ENCODE measurements at places on chromosomes 12 and 14.

- no peak for DNase-seq
Observed at GRCh38 chr12:28350502-28350901, 160.2 kb downstream of the CCDC91 start.

GRCh38 chr12:41920355-41920754 lies 224.3 kb downstream of the GXYLT1 start:
- no peak for DNase-seq

DNA sequence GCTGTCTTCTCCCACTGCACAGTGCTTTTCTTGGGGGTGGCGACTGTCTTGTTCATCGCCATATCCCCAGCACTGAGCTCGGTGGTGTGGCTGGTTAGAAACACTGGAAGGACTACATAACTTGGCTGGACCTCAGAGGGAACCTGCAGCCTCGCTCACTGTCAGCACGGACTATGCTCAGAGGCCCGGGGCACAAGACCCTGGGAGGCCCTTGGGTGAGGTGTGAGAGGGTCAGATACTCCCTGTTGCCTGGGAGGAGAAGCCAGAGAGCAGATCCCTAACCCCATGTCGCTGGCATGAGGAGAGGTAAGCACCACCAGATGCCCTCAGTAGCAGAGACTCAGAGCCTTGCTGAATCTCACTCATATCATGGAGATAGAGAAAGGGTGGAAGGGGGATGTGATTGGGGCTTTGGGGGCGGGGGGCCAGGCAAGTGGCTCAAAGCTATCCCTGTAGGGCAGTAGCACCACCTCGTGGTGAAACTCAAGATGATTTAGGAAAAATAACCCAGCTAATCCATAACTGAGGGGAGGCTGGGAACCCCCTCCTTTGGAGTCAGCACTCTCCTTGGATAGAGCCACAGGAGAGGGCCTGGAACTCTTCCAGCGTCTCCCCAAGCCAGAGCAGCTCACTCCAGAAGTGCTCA lies 18.7 kb upstream of the HDAC7 start:
- no peak for DNase-seq

- DNase-seq, result no peak
Observed at GRCh38 chr12:9113987-9114309, 1.8 kb downstream of the A2M start.

DNA sequence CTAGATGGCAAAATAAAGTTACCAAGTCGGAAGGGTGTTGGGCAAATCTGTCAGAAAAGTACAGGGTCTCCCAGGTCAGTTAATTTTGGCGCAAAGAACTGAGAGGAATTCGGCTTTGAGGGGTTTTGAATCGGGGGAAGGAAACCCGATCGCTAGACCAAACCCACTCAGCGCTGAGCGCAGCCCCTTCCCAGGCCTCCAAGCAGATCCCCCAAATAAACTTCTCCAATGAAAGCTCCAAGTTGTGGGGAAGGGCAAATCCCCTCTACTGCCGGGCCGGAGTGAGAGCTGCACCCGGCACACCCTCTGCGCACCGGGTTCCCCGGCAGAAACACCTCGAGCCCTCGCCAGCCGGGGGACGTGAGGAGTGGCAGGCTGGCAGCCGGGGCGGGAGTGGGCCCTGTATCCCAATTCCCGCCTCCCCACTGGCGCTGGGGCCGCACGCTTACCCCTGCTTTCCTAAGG lies 441 bp downstream of the E2F7 start:
- peak; percentile 53 for DNase-seq

DNA sequence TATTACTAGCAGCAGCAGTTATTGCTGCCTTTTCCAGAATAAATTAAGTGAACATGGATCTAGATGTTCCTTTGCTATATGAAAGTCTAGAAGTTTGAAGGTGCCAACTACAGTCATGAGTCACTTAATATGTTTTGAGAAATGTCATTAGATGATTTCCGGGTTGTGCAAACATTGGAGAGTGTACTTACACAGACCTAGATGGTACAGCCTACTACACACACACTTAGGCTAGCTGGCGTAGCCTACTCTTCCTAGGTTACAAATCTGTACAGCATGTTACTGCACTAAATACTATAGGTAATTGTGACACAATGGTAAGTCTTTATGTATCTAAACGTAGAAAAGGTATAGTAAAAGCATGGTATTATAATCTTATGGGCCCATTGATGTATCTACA lies 368.1 kb downstream of the PDZRN4 start:
- DNase-seq, result no peak

DNA sequence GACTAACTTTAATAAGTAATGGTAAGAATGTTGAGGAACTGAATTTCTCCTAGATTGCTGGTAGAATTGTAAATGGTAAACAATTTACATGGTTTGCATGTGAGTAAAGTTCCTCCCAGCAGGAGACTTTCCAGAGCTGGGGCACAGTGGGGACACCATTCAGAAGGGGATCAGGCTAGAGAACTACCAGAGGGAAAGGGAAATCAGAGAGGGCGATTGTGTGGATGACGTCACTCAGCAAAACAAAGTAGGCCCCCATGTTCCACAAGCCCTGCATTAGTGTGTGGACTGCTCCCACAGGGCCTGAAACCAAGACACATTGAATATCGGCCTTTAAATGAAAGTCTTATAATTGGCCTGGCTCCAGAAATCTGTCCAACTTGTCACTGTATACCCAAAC lies 9.5 kb downstream of the RNASE11 start:
- no peak for DNase-seq

- DNase-seq, result no peak
Observed at GRCh38 chr12:127558361-127558760, 708.6 kb upstream of the TMEM132C start.

DNA sequence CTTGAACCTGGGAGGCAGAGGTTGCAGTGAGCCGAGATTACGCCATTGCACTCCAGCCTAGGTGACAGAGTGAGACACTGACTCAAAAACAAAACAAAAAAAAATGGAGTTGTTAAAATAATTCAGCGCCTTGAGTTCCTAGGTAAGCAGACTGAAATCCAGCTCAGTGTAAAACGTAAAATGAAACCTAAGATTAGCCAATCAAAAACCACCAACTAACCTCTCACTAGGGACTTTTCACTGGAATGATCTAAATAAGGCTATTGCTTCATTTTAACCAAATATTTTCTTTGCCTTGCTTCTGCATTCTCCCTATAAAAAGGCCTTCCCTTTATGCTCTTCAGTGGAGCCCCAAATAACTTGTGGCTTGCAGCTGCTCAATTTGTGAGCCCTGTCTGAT lies 91.6 kb upstream of the HIF1A start:
- DNase-seq, result no peak

DNA sequence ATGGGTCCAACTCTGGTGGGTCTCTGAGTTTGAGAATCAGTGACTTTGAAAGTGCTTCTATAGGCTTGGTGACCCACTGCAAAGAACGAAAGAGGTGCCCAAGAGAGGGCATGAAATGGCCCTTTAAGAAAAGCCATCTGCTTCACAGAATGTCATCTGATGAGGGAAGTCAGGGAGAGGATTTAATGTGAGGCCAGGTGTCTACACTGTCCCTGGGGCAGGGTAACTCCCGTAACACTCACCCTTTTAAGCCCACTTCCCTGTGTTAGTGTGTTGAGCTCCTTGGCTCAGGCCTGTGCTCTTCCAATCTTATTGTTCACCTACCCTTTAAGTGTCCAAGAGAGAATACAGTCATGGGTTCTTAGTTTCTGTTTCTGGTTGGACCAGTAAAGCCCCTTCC lies 16.4 kb upstream of the SRSF5 start:
- DNase-seq, result no peak

- DNase-seq, result no peak
Observed at GRCh38 chr12:870378-870777, 79.1 kb downstream of the RAD52 start.

DNA sequence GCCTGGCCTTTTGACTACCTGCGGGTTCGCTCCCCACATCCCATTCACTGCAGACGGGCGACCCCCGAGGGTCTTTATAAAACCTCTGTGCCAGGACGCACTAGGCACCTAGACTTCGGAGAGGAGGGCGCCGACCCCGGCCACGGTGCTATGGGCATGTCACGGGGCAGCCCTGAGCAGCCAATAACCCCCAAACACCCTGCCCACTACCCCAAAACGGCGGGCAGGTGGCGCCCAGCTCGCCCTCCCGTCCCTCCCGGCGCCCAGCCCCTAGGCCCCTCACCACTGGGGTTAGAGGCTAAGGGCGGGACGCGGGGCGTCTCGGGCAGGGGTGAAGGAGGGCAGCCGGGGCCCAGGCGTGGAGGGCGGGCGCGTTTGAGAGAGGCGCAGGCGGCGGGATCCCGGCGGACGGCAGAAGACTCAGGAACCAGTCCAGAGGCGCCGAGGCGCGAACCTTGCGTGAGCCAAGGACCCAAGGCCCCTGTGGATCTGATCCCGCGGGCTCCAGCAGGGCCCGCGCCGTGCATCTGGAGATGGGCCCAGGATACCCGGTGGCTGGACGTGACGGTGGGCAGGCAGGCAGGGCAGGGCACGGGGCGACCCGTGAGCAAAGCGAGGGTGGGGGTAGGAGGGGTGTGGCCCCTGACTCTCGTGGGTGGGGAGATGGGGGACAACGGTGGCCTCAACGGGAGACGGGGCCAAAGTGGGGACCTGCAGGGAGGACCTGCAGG lies 11.1 kb downstream of the KRT85 start:
- no peak for DNase-seq

DNA sequence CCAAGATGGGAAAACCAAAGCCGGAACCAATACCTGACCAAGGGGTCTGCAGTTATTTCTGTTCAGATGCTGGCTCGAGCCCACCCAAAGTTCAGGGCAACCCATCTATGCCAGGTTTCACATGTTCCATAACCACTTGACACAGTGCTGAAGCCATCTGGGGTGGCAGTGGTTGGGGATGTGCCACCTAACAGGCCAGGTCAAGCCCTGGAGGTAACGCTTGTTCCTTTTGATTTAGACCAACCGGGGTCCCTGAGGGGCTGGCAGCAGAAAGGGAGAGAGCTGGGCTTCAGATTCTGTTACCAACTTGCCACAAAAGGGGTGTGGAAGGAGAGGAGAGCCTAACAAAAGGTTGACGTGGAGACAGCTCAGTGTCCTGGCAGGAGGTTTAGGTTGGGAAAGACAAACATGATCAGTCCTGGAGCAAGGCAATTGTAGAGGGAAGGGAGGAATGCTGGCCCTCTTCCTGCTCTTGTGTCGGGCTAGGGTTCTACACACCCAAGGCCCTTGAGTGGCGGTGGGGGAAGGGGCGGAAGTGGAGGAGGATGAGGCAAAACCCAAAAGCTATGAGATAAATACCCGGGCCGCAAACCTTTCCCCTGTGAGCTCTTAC lies 31.9 kb downstream of the CACNA2D4 start:
- DNase-seq, result no peak

DNA sequence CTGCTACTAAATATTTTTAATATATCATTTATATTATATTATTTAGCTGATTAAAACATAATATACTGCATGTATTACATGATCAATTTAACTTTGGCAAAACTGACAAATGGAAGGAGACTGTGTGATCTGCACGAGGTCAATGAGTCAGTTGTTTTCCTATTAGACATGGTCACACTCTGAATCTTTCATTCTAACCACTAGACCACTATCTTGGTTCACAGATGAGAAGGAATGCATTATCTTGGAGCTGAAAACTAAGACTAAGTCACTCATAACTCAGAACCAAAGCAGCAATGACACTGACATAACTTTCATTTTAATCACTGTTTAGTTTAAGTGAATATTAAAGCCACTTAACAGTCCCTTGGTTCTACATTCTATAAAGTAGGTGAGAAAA lies 37.4 kb downstream of the GNPTAB start:
- DNase-seq, result no peak

DNA sequence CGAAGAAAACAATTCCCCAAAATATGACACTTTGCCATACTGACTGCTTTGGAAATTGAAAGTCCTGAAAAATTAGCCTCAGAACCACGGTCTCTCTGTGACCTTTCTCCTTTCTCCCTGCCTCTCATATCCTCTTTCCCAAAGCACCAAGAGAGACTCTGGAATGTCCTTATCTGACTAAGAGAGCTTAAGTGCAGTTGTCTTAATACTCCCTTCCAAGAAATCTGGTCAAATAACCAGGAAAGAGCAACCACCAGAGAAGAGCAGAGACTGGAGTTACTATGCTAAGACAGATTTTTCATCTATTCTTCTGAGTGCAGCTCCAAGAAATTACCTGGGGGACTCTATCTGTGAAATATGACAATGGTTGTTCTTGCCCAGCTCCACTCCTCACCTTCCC lies 10.5 kb upstream of the BTG1 start:
- DNase-seq, result no peak

GRCh38 chr12:6574576-6575295 lies 6.6 kb upstream of the NOP2 start:
- no peak for DNase-seq

DNA sequence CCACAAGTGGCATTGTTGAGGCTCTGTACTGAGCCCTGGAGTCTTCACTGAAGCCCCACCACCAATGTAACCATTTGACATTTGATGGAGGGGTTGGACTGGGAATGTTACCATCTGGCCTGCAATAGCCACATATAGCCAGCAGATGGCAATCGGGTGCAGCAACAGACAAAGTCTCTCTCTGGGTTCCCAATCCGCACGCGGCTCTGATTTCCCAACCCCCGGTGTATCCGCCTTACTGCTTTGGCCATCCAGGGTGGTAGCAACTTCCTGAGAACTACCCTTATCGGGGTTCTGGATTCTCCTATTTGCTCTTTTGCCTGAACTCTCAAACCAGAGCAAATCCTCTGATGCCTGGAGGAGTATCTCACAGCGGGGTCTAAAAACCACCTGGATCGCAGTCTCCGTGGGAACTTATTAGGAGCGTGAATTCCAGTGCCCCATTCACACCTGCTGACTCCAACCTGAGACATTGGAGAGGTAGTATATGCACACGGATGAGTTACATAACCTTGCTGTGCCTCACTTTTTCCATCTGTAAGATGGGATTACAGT lies 14.2 kb downstream of the VRTN start:
- peak; percentile 83 for DNase-seq

GRCh38 chr14:95070748-95071435 lies 86.4 kb downstream of the DICER1 start:
- no peak for DNase-seq

DNA sequence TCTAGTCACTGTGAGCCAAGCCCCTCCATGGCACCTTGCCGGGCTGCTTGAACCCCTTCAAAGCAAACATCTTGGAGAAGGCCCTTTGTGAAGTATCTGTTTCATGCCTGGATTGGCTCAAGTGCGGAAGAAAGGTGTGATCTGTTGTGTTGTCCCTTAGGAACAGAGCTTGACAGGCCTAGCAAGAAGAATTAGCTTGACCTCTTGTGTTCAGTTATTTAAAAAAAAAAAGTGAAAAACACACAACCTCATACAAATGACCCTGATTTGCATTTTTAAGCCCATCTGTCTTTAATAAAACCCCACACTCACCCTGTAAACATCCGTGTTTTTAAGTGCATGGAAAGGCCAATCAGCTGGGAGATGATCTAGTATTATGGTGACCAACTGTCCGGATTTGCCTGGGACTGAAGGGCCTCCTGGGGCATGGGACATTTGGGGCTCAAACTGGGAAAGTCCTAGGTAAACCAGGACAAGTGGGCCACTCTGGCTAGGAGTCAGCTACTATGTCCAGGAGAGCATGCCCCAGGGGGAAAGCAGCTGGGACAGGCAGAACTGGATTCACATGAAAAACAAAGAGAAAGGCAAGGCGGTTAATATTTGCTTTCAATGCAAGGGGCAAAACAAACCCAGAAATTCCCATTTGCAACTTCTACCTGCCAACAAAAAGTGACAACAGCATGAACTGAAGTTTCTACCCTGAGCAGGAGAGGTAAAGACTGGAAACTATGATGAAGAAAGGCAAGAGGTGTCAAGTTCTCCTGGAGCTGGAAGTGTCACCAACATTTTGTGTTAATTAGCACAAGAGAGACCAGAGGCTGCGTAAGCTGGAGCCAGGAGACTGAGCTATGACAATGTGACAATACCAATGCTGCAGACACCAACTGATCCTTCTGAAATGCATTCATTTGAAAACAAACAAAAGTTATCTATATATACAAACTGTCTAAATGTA lies 78.6 kb downstream of the CLMN start:
- no peak for DNase-seq
